ENCODE measurements at places on chromosomes 12 and 14.

DNA sequence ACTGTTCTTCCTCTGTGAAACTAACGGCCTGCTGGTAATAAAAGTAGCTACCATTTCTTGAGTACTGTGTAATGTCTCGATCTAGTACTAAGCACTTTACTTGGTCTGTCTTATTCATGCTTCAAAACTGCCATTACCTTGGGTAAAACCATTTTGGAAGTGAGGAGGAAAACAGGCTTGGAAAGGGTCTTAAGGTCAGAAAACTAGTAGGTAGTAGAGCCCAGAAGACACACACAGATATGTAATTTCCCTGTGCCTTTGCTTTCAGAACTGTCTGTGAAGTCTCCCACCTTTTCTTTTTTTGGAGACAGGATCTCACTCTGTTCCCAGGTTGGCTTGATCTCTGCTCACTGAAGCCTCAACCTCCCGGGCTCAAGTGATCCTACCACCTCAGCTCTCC is 3.4 kb upstream of the DDX55 start:
- DNase-seq, result no peak

- no peak for DNase-seq
Observed at GRCh38 chr12:77954206-77954555, 123.5 kb downstream of the NAV3 start.

DNA sequence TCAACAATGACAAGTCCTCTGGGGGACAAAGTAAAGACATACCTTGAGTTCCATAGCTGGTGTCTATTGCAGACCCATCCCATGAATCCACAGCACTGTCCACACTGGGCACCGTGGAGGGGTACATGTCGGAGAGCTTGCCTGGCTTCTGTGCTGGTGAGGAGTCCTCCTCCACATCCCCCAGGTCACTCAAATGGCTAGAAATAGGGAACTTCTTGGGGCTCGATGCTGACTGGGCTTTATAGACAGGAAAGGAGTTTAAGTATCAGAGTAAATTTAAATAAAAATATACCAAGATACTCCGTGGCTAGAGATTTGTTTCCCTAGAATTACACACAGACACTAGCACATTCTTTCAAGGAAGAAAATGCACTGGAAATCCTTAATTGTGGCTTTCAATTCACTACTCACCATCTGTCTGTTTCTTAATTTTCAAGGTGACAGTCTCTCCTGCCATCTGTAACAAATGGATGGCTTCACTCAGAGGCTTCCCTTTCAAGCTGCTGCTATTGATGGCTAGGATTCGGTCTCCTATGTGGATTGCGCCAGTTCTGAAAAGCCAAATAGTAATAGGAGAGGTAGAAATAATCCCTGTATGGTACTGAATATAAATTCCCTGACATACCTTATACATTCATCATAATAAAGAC is 90.1 kb downstream of the HELB start:
- no peak for DNase-seq

DNA sequence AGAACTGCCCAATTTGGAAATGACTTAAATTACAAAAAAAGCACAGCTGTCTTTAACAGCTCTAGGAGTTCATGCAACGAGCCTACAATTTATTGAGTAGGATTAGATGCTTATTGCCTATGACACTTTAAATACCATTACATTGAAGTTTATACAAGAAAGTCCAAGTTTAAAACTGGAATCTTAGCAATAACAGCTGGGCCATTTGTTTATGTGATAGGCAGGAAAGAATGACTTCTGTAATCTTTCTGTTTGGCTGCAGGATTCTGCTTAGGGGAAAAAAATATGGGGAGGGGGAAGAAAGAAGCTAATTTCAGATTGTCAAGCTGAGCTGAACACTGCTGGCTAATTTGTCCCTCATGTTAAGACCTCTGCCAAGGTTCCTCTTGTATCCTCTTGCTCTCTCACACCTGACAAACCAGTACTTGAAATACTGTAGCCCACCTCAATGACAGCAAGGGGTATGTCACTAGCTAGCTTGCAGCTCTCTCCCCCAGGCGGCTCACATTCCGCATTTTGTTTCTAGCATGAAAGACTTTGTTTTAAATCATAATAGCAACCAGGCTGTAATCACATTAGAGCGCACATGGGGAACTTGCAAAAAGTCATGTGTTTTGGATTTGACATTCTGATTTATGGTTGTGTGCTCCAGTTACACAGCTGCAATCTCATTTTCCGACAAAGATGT is 384.8 kb downstream of the BMP4 start:
- DNase-seq, result no peak

DNA sequence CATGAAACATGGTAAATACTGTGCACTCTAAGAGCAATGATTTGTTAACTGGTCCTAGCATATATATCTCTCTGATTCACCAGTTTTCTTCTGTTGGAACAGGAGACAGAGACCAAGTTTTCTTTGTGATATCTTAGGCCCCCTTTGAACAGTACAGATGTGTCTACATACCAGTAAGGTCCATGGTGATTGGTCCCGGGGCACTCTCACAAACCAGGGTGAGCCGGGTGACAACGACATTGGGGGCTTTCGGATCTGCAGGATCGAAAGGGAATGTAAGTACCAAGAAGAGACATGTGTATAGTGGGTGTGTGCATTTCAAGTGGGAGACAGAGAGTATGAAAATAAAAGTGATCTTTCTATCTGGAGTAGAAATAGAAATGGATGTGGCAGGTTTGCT is 11.3 kb upstream of the ERP27 start:
- no peak for DNase-seq

- no peak for DNase-seq
Observed at GRCh38 chr12:116259800-116260577, 17.5 kb downstream of the MED13L start.

DNA sequence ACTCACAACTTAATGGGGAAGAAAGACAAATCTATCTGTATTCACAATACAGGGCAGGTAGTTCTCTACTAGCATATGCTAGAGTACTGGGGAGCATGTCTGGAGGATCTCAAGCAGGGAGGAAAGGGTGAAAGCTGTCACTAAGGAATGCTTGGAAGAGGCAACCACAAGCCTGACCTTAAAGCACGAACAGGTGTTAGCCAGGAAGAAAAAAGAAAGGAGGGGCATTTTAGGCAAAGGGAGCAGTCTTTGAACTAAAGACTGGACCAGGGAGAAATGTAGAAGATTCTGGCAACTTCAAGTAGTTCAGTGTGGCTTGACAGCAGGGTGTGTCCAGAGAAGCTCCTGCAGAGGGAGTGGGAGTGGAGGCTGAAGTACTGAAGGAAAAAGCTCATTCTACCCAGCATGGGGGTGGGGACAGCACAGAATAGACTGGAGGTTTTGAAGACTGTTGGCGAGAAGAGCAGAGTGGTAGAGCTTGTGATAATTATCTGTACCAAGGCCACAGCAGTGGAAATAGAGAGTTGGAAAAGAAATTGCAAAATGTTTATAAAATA is 50.9 kb downstream of the AP5M1 start:
- no peak for DNase-seq

- DNase-seq, result peak; percentile 4
Observed at GRCh38 chr12:84507956-84508850, 404.4 kb downstream of the SLC6A15 start.

DNA sequence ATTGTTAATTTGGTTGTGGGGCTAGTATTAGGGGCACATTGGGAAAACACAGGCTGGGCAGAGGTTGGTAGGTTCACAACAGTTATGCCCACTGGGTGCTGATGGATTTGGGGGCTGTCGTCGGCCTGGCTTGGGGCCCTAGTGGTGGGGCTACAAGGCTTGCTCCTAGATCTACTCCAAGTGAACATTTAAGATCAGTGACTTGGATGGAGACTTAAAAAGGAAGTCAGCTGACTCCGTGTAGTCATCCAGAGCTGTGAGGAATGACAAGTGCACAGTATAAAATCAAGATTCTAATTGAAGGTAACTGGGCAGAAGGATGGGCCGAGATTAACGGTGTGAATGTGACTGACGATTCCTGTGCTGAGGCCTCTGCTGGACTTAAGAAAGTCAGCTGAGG is 12.8 kb upstream of the NR4A1 start:
- DNase-seq, result no peak

DNA sequence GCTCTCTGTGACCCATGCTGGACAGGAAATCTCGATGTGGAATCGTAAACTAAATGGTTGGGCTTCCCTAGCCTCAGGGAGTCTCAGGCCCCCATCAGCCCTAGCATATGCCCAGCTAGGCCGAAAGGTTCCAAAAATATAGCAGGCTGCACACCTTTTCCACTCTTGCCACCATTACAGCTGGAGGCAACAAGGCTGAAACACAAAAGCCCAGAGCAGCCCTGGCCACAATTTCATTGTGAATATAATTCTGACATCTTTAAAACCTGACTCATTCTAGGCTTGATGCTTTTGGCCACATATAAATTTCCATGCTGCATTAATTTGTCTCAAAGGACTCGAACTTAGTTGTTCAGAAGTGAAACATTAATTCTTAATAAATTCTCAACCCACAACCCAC is 382.2 kb downstream of the GRIN2B start:
- no peak for DNase-seq

DNA sequence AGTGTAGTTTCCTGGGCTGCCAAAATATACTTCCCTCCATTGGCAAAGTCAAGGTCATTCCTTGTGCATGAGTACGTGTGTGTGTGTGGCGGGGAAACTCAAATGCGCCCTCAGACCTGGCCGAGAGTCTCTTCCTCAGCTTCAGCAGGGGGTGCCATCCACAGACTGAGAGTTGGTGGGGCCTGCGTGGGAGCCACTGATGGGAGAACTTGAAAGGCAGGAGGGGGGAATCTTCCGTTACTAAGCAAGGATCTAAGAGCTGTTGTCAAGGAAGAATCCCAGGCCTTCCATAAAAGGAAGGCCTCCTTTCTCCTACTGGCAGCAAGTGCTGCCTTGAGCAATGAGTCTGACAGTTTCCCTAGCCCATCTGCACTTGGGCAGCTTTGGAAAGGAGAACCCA is 274.9 kb downstream of the EMP1 start:
- no peak for DNase-seq

DNA sequence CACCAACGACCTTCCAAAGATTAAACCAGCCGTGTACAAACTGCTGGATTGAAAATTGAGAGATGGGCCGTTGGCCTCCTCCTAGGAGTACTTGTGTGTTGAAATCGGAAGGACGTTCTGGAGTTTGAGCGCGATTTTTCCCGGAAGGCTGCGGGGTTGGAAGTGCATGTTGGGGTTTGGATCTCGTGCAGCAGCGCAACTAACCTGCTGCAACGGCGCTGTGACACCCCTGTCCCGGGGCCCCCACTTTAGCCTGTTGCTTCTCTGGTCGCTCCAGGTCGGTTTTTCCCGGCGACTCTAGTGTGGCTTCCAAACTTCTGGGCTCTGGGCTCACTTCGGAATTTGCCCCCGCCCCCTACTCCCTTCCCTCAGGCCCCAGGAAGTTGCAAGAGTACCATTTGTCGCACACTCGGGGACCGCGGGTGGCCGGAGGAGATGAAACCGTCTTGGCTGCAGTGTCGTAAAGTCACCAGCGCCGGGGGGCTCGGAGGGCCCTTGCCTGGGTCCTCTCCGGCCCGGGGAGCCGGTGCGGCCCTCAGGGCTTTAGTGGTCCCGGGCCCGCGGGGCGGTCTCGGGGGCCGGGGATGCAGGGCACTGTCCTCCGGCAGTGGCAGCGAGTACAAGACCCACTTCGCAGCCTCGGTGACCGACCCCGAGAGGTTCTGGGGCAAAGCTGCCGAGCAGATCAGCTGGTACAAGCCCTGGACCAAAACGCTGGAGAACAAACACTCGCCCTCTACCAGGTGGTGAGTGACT is at the start of gene ACSS3:
Gene ACSS3 (plus strand): TSS at position 394 of the 756 bp plus-strand sequence. CDS start 42 bp downstream, at position 436.
- no peak for DNase-seq

GRCh38 chr12:33671676-33672075 is 232.1 kb upstream of the SYT10 start:
- no peak for DNase-seq

DNA sequence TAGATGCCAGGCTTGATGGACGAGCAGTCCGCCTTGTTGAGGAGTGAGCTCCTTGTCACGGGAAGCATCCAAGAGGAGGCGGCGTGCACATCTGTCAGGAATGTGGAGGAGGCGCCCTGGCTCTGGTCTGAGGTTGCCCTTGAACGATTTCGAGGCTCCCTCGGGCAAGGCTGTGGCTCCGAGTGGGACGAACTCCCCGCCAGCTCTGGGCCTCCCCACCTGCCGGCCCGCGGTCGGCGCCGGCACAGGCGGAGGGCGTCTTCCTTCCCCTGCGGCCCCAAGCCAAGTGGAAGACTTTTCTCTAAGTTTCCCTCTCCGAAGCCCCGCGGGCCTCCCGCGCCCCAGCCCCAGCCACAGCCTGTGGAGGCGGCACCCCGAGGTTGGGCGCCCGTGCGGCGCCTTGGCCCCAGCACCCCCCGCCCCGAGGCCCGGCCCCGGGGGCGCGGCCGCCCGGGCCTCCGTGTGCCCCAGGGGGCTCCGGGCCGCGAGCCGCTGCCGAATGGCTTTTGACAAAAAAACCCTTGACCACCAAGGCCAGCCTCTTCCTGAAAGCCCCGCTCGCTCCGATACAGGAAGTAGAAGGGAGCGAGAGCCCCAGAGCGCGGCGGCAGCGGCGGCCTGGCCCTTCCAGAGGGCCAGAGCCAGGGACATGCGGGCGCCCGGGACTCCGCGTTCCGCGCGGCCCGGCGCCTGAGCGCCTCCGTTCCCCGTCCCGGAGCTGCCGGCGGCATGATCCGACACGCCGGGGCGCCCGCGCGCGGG is at the start of gene RIN3:
Gene RIN3 (plus strand): TSS at position 578 of the 762 bp plus-strand sequence. CDS start 152 bp downstream, at position 730.
- peak; percentile 77 for DNase-seq

DNA sequence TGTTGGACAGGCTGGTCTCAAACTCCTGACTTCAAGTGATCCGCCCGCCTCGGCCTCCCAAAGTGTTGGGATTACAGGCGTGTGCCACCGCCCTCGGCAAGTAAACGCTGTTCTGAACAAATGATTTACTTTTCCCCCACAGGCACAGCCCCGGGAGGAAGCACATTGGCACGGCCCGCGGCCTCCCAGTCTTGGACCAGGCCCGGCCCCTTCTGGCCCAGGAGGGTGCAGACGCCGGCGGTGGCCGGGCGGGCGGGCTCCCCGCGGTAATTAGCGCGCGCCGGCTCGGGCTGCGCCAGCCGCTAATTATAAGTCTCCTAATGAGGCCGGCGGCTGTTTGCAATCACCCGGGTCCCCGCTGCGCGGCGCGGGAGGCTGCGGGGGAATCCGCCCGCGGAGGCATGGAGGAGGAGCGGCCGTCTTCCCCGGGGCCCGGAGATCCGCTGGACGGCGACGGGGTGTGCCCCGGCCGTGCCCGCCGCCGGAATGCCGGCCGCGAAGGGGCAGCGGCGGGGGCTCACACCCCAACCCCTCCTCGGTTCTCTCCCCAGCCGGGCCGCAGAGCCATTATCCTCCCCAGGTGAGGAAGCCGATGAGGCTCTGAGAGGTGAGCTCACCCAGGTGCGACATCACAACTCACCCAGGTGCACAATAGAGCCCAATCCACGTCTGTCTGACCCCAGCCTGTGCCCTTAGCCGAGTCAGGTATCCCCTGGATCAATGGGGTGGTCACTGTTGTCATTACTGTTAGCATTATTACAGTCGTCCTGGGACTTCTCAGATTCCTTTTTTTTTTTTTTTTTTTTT is 3.3 kb upstream of the POP5 start:
- peak; percentile 31 for DNase-seq

GRCh38 chr14:75822522-75823141 is 159.2 kb downstream of the TGFB3 start:
- DNase-seq, result no peak

DNA sequence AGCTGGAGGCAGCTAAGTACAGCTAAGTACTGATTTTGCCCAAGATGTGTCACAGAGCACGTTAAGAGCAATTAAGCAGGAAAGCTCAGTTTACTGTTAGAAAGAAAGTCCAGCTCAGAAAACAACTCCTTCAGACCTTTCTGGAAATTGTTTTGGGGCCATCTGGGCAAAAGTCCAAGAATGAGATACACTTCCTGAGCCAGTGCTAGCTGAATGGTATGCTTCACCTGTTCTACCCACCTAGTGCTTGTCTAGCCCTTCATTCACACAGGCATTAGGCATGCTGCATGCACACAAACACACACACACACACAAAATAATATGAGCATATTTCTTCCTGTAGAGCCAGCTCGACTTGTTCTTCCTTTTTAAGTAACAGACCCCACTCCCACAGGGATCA is 6.6 kb upstream of the IKZF4 start:
- no peak for DNase-seq

Data from CD14-positive monocyte (primary cell).